Dermis blood vessel endothelial cell (primary cell): ENCODE measurements at places on chromosomes 3 and 15.
A peak's percentile ranks its signal among the peaks of the same experiment; 100 is the strongest.

- DNase-seq = peak; percentile 45
These were observed 2.8 kb downstream of the CHD2 start for GRCh38 chr15:92902737-92903593.

- no peak for DNase-seq
These were observed 31.2 kb upstream of the RIOX2 start for GRCh38 chr3:98003306-98003969.

GRCh38 chr15:43541785-43542184, 24.4 kb downstream of the MAP1A start:
- DNase-seq = no peak

DNA sequence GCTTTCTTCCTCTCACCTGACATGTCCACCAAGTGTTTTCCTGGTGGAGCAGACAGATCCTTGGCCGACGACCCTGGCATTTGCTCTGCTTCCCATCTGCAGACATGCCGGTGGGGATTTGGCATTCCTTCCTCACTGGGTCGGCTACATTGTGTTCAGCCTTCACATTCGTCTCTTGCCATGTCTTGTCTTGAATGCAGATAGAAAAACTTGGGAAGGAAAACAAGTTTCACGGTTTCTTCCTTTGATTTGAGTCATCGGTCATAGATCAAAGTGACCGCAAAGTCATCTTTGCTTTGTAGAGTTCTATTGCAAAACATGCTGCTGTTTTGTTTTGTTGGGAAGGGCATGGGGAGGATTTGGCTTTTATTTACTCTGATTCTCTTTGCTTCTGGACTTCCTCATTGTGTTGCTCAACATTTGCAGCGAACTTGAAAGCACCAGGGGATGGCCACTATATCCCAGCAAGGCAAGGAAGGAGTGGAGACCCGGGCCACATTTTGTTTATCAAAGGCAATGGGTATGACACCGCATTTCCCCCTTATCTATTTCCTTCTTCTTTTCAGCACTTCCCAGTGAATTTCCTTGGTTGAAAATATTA, 321.3 kb downstream of the CACNA2D3 start:
- DNase-seq = no peak

DNA sequence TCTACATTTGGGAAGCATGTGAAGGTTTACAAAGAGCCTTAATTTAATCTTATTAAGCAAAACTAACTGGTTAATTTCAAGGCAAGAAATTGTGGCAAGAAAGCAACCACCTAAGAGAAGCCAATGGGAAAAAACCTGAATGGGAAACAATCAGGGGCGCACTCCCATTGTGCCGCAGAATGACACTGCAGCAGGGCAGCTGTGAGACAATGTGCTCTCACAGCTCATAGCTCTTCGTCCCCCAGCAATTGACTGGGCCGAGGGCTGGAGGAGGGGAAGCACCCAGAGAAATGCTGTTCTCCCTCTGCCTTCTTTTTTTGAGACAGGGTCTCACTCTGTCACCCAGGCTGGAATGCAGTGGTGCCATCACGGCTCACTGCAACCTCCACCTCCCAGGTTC, 93.3 kb upstream of the RAD18 start:
- DNase-seq = no peak

- no peak for DNase-seq
These were observed 36.8 kb upstream of the RPL32 start for GRCh38 chr3:12878141-12878574.

- DNase-seq = peak; percentile 47
These were observed 39.1 kb downstream of the KLF13 start for GRCh38 chr15:31365655-31366127.

DNA sequence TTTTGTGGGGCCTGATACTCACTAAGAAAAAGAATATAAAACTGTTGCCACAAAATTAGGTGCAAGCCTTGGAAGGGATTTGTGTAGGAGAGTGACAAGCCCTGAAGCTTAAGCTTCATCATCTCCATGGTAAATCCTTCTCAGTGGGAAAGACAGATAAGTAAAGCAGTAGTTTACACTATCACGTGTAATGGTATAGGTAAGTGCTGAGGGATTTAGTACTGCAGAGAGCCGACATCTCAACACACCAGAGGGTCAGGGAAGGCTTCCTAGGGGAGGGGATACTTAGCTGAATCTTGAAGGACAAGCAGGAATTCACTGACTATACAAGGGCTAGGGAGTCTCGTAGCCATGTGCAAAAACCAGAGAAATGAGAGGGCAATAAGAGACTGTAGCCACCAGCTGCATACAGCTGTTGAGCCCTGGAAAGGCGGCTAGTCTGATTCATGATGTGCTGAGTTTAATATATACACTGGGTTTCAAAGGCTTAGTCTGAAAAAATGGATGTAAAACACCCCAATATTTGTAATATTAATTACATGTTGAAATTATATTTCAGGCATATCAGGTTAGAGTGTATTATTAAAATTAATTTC, 11.1 kb downstream of the SLC24A1 start:
- DNase-seq = no peak

GRCh38 chr3:83092521-83093221, 1331.2 kb upstream of the GBE1 start:
- DNase-seq = no peak

- DNase-seq = no peak
These were observed 9.5 kb downstream of the TMEM44 start for GRCh38 chr3:194623449-194624290.

GRCh38 chr15:78680431-78681075, 39.5 kb upstream of the CHRNB4 start:
- no peak for DNase-seq
